ENCODE measurements at places on chromosomes 3 and 15. TPM values are rescaled to one million over a fixed set of nuclear protein-coding genes. Genes with fewer than 3 reads are reported as not detected.

- DNase-seq = no peak
Observed at GRCh38 chr3:52366527-52366926, 50.4 kb downstream of the DNAH1 start.

GRCh38 chr3:125003369-125003853, 52.4 kb downstream of the HEG1 start:
- peak; percentile 35 for DNase-seq

- DNase-seq = no peak
Observed at GRCh38 chr3:36729204-36730056, 34.9 kb downstream of the DCLK3 start.

DNA sequence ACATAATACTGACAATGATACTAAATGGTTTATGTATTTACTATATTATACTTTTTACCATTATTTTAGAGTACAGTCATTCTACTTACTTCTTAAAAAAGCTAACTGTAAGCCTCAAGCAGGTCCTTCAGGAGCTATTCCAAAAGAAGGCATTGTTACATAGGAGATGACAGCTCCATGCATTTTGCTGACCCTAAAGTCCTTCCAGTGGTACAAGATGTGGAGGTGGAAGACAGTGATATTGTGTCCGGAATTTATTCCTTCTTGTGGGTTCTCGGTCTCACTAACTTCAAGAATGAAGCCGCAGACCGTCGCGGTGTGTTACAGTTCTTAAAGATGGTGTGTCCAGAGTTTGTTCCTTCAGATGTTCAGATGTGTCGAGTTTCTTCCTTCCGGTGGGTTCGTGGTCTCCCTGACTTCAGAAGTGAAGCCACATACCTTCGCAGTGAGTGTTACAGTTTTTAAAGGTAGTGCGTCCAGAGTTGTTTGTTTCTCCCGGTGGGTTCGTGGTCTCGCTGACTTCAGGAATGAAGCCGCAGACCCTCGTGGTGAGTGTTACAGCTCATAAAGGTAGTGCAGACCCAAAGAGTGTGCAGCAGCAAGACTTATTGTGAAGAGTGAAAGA, 20.9 kb downstream of the AVEN start:
- DNase-seq = no peak

DNA sequence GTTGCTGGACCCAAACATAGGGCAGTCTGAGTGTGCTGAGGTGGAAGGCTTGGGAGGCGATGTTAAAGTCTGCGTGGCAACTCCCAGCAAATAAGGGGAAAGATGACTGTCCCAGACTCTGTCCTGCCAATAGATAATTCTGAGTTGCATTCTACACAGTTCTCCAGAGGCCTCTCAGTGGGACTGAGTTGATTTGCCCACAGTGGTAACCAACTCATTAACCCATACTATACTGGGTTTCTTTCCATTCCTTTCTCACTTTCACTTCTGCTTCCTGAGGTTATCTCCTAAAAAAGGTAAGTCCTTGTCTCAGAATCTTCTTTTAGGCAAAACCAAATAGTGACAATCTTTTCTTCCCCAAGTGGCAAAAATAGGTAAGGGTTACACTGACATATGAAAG, 549.9 kb upstream of the DPPA4 start:
- no peak for DNase-seq

CD96 gene
- 0.26 TPM for polyA plus RNA-seq

- no peak for DNase-seq
Observed at GRCh38 chr15:85137489-85138168, 156.0 kb downstream of the PDE8A start.

GRCh38 chr15:80697075-80697685, 2.1 kb downstream of the ABHD17C start:
- no peak for DNase-seq

DNA sequence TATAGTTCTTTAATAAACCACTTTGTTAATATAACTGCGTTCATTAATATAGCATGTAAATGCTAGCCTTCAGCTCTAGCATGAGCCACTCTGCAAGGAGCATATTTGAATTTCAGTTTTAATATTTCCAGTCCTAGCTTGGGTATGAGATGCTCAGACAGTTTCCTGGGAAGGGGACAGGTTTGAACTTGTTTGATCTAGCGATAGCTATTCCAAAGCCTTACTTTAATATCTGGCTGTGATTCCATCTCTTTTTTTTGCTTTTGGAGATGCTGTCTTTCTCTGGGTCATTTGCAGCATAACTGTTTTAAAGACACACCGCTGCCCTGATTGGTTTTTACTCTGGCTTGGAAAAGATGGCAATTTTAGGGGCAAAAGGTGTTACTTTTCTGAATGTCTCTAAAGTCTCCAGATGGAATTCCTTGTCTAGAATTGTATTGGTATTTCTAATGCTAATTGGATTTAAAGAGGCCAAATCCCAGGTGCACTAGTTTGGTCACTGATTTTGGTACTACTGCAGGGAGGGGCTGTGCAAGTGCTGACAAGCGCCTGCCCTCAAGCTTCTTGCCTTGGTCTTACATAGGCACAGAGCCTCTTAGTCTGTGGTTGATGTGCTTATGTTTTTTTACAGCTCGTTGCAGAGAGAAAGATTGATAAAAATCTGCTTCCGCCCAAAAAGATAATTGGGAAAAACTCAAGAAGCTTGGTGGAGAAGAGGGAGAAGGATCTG, 2.8 kb downstream of the NISCH start:
- no peak for DNase-seq

GRCh38 chr3:150544041-150544440, 2.3 kb downstream of the SERP1 start:
- DNase-seq = no peak

GRCh38 chr3:13896473-13897154, 16.7 kb upstream of the WNT7A start:
- DNase-seq = no peak

ILDR1 gene
- polyA plus RNA-seq = not detected

SRGAP3 gene
- polyA plus RNA-seq = 4.8 TPM
